ENCODE measurements at places on chromosomes 1 and 21.

GRCh38 chr21:32338209-32338921, 39.7 kb downstream of the MRAP start:
- H3K27ac ChIP-seq: no peak overlapping the region
- DNase-seq: no peak
- H3K27me3 ChIP-seq: no peaks in the 10 kb centered on the region
- H3K4me1 ChIP-seq: no peaks in the 10 kb centered on the region
- H3K4me3 ChIP-seq: no peak overlapping the region
- H3K36me3 ChIP-seq: peaks cover 93% of the 10 kb centered on the region

DNA sequence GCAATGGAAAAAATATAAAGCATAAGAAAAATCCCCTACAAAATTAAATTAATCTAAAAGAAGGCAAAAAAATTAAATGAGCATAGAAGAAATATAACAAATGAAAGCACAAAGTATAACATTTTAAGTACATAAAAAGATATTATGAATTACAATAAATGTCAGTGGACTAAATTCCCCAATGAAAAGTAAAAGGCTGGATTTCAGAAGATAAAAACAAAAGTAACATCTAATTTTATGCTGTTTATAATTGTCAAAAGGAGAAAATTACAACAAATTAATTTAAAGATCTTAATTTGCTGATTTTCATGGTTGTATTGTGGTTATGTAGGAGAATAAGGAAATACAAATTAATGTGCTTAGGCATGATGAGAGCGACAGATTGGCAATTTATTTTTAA, 92.8 kb downstream of the NGF start:
- no peaks in the 10 kb centered on the region for H3K27me3 ChIP-seq
- no peak overlapping the region for H3K4me3 ChIP-seq
- H3K4me1 ChIP-seq: no peaks in the 10 kb centered on the region
- no peak for DNase-seq
- no peak overlapping the region for H3K27ac ChIP-seq

GRCh38 chr1:13593511-13594131, 10.0 kb downstream of the PDPN start:
- H3K36me3 ChIP-seq: no peaks in the 10 kb centered on the region
- DNase-seq: no peak
- H3K4me3 ChIP-seq: no peak overlapping the region
- H3K27me3 ChIP-seq: no peaks in the 10 kb centered on the region
- no peaks in the 10 kb centered on the region for H3K4me1 ChIP-seq

DNA sequence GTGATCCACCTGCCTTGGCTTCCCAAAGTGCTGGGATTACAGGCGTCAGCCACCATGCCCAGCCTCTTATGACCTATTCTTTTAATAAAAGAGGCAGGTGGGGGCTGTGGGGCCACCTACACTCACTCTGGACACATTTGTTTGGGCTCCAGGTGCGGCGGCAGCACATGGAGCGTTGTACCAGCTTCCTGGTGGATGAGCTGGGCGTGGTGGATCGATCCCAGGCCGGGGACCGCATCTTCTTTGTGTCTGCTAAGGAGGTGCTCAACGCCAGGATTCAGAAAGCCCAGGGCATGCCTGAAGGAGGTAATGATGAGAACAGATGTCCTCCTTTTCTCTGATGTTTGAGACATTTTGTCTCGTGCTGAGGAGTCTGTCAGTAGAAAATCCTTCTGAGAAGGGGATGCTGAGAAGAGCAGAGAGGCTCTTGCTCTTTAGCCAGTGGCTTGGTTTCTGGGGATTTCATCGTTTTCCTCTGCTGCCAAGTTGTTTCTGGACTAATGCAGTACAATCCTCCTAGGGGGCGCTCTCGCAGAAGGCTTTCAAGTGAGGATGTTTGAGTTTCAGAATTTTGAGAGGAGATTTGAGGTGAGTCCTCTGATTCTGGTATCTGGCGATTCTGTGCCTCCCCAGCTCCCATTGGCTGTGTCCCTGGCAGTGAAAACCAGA, 17.9 kb upstream of the MIIP start:
- no peak overlapping the region for H3K27ac ChIP-seq
- no peaks in the 10 kb centered on the region for H3K27me3 ChIP-seq
- peaks cover 54% of the 10 kb centered on the region for H3K36me3 ChIP-seq
- no peak overlapping the region for H3K4me3 ChIP-seq

GRCh38 chr1:61000327-61000726, 82.0 kb upstream of the NFIA start:
- H3K27ac ChIP-seq: no peak overlapping the region
- H3K27me3 ChIP-seq: no peaks in the 10 kb centered on the region
- H3K4me3 ChIP-seq: no peak overlapping the region
- no peak for DNase-seq

DNA sequence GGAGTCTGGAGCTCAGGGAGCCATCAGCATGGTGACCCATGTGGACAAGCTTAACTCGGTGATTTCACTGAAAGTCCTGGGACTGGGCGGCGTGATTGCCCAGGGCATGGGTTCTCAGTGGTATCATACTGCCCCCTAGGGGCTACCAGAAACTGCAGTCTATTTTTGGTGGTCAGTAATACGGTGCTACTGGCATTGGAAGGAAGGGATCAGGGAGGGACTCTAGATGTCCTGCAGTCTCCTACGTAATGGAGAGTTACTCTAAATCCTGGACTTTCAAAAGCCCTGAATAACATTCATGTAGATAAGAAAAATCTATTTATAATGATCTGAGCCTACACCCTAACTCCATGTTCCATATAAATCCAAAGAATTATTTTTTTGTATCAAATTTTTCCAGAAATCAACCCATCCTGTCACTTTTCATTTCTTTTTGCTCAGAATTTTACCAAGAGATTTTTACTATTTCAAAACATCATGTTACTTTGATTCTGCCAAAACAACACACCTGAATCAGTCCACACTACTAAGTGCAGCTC, 37.3 kb downstream of the PABPC4 start:
- no peaks in the 10 kb centered on the region for H3K4me1 ChIP-seq
- H3K4me3 ChIP-seq: no peak overlapping the region
- H3K27me3 ChIP-seq: no peaks in the 10 kb centered on the region
- no peak overlapping the region for H3K27ac ChIP-seq
- DNase-seq: peak; percentile 67

- H3K27ac ChIP-seq: no peak overlapping the region
- no peaks in the 10 kb centered on the region for H3K36me3 ChIP-seq
- DNase-seq: peak; percentile 89
- no peaks in the 10 kb centered on the region for H3K27me3 ChIP-seq
- peaks cover 31% of the 10 kb centered on the region for H3K4me1 ChIP-seq
Measured at GRCh38 chr21:38244885-38245869, 11.6 kb upstream of the KCNJ15 start.

DNA sequence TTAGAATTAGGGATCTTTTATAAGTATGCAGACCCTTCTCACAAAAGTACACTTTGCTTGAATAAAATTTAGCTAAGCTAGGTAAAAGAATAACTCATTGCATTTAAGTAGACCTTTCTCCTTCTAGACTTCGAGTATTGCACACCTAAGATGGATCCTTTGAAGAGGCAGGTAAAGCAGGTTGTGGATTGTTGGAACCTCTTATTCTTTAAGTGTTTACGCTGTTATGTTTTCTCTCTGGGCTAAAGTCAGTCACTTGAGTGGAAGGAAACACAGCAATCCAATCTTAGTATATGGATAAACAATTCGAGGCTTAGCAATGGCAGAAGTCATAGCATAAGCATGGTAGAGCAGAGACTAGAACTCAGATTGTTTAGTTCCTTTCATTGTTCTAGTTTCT, 11.4 kb downstream of the MAGI3 start:
- no peaks in the 10 kb centered on the region for H3K4me1 ChIP-seq
- H3K4me3 ChIP-seq: no peak overlapping the region
- H3K36me3 ChIP-seq: no peaks in the 10 kb centered on the region
- no peak overlapping the region for H3K27ac ChIP-seq
- no peak for DNase-seq
- H3K27me3 ChIP-seq: peaks cover 15% of the 10 kb centered on the region

- peak; percentile 74 for DNase-seq
- H3K27ac ChIP-seq: no peak overlapping the region
- no peaks in the 10 kb centered on the region for H3K27me3 ChIP-seq
- no peaks in the 10 kb centered on the region for H3K36me3 ChIP-seq
- peaks cover 14% of the 10 kb centered on the region for H3K4me1 ChIP-seq
- no peak overlapping the region for H3K4me3 ChIP-seq
Measured at GRCh38 chr1:203038891-203039608, 12.8 kb downstream of the PPFIA4 start.

GRCh38 chr1:160256396-160257046, 5.8 kb downstream of the DCAF8 start:
- H3K27me3 ChIP-seq: no peaks in the 10 kb centered on the region
- peaks cover 17% of the 10 kb centered on the region for H3K36me3 ChIP-seq
- no peak overlapping the region for H3K27ac ChIP-seq
- H3K4me1 ChIP-seq: peaks cover 16% of the 10 kb centered on the region
- peak; percentile 18 for DNase-seq

DNA sequence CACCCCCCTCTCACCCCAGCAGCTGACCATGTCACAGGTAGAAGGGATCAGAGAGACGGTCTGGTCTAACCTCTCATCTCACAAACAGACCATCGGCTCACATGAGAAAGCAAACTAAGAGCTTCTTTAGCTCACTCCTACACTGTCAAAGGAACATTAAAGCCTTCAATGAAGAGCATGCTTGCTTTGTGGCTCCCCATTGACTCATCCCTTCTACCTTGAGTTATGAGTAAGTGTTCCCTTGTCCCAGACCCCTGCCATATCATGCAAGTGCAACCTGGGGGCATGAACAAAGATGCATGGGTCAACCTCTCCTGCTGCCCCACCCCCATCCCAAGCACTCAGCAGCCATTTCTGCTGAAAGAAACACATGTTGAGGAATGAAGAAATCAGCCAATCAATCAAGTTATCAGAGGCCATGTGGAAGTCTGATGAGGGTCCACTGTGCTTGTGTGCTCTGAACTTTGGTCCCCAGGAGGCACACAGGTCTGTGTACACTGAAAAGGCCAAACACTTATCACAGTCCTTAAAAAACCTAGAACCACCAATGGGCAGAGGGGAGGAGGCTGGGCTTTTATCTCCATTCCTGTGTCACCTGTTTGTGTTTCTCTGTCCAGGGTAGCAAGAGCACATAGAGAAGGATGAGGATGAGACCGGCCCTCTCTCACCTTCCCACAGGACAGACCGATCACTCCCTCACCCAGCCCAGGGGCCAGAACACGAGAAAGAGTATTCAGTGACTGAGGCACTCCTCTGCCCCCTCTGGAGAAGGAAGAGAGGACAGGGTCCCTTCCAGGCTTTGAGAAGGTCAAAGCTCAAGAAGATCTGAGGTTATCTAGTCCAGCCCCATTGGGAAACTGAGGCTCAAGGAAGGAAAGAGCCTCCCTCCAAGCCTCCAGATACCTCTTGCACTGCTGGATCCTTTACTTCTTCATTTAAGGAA, 9.5 kb downstream of the ETNK2 start:
- H3K4me1 ChIP-seq: no peaks in the 10 kb centered on the region
- H3K27me3 ChIP-seq: no peaks in the 10 kb centered on the region
- H3K36me3 ChIP-seq: no peaks in the 10 kb centered on the region
- no peak for DNase-seq

- DNase-seq: peak; percentile 78
- peaks cover 2% of the 10 kb centered on the region for H3K4me1 ChIP-seq
Measured at GRCh38 chr1:90357995-90358394, 359.1 kb downstream of the BARHL2 start.

- peaks cover 77% of the 10 kb centered on the region for H3K36me3 ChIP-seq
- H3K4me1 ChIP-seq: no peaks in the 10 kb centered on the region
- H3K4me3 ChIP-seq: no peak overlapping the region
- no peak overlapping the region for H3K27ac ChIP-seq
- DNase-seq: no peak
Measured at GRCh38 chr1:235151033-235151432, 10.0 kb downstream of the RBM34 start.

GRCh38 chr1:28313702-28314546, 14.9 kb upstream of the MED18 start:
- no peaks in the 10 kb centered on the region for H3K27me3 ChIP-seq
- H3K36me3 ChIP-seq: no peaks in the 10 kb centered on the region
- H3K27ac ChIP-seq: no peak overlapping the region
- no peak for DNase-seq

DNA sequence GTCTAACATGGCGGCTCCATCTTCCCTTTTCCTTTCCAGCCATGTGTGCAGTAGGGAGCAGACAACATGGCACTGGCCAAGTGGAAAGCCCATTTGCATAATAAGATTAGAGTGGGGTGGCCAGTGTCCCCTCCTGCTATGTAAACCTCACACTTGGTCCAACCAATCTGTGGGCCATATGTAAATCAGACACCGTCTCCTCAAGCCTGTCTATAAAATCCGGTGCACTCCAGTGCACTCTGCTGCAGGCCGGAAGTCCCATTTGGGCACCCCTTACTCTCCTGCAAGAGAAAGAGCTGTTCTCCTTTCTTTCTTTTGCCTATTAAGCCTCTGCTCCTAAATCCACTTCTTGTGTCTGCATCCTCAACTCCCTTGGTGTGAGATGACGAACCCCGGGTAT, 44.1 kb downstream of the OLFML3 start:
- no peak for DNase-seq
- no peak overlapping the region for H3K4me3 ChIP-seq
- no peaks in the 10 kb centered on the region for H3K36me3 ChIP-seq
- no peak overlapping the region for H3K27ac ChIP-seq
- H3K4me1 ChIP-seq: no peaks in the 10 kb centered on the region

- DNase-seq: peak; percentile 84
- no peak overlapping the region for H3K27ac ChIP-seq
- peaks cover 61% of the 10 kb centered on the region for H3K4me1 ChIP-seq
- peaks cover 26% of the 10 kb centered on the region for H3K27me3 ChIP-seq
- no peak overlapping the region for H3K4me3 ChIP-seq
Measured at GRCh38 chr1:164716992-164717703, 158.2 kb downstream of the PBX1 start.

GRCh38 chr1:231420959-231421545, 1.0 kb downstream of the EGLN1 start:
- no peaks in the 10 kb centered on the region for H3K36me3 ChIP-seq
- H3K4me1 ChIP-seq: peaks cover 23% of the 10 kb centered on the region
- H3K27me3 ChIP-seq: no peaks in the 10 kb centered on the region
- peak; percentile 79 for DNase-seq
- H3K4me3 ChIP-seq: peak overlapping the region; percentile 91

- H3K27me3 ChIP-seq: no peaks in the 10 kb centered on the region
- H3K27ac ChIP-seq: no peak overlapping the region
- no peak overlapping the region for H3K4me3 ChIP-seq
- H3K4me1 ChIP-seq: peaks cover 7% of the 10 kb centered on the region
- no peaks in the 10 kb centered on the region for H3K36me3 ChIP-seq
Measured at GRCh38 chr1:246165826-246166709, 341.0 kb downstream of the SMYD3 start.

- H3K27me3 ChIP-seq: no peaks in the 10 kb centered on the region
- DNase-seq: no peak
- no peaks in the 10 kb centered on the region for H3K36me3 ChIP-seq
- no peaks in the 10 kb centered on the region for H3K4me1 ChIP-seq
- no peak overlapping the region for H3K27ac ChIP-seq
Measured at GRCh38 chr1:202075389-202075788, 47.3 kb upstream of the GPR37L1 start.

DNA sequence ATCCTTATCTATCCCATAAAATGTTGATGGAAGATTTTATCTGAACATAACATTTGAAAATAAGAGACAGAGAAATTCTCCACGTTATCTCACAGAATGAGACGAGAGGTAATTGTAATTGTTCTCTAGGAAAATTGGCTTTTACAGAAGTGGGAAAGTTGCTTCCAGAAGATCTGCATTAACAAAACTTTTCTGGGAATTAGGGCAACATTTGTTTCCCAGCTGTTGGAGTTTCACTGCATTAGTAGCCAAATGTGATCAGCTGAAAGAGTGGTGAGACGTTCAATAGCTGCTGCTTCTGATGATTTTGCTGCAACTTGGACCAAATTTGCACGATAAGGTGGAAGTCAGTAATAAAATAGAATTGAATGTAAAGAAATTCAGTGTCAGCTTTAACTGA, 7.6 kb downstream of the CHODL start:
- H3K36me3 ChIP-seq: no peaks in the 10 kb centered on the region
- no peak for DNase-seq
- H3K4me1 ChIP-seq: no peaks in the 10 kb centered on the region
- no peak overlapping the region for H3K4me3 ChIP-seq
- no peaks in the 10 kb centered on the region for H3K27me3 ChIP-seq

Measured in common myeloid progenitor, CD34-positive (primary cell).